Right atrium auricular region (tissue), 2 donors: ENCODE measurements at places on chromosomes 12 and 14. TPM values are rescaled to one million over a fixed set of nuclear protein-coding genes. Genes with fewer than 3 reads are reported as not detected.

GRCh38 chr12:1083889-1084262 lies 92.9 kb downstream of the ERC1 start:
- DNase-seq: no peak

DNA sequence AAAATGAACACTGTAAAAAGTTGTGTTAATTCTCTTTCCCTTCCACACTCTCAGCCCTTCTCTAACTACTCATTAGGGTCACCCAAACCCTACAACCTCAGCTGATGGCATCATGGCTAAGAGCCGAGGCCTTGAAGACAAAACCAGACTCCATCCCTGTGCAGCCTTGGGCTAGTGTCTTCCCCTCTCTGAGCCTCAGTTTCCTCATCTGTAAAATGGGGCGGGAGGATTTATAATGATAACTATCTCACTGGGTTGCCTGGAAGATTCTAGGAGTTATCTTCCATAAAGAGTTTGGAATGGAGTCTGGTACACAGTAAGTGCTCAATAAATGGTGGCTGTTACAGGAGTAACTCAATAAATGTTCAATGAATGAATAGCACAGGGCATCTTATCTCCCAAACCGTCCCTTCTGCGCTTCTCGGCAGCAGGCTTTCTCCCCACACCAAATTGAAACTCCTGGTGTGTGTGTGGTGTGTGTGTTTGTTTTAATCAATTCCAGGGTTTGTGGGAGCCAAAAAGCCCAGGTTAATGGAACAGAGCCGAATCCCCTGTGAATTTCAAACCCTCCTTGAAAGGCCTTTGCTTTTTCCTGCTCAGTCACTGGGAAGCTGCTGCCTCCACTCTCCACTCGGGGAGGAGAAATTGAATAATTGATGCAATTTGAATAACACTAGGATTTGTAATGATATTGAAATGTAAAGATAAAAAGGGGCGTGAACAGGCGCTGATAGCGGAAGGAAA lies 61.2 kb upstream of the FAM222A start:
- DNase-seq: no peak

DNA sequence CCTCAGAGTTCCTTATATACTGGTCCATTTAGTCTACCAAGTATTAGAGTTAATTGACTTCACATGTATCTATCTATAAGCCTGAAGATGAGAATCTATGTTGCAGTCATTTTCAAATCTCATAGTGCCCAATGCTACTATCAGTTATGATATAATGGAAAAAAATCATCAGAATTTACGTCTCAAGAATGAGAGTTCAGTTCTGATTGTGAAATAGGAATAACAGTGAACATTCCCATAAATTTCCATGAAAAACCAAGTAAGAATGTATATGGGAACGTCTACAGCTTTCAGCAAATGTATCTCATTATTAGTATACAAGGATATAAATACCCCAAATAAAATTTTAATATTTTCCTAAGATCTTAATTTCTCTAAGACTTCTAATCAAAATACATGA lies 77.2 kb downstream of the PPP1R12A start:
- DNase-seq: no peak

DNA sequence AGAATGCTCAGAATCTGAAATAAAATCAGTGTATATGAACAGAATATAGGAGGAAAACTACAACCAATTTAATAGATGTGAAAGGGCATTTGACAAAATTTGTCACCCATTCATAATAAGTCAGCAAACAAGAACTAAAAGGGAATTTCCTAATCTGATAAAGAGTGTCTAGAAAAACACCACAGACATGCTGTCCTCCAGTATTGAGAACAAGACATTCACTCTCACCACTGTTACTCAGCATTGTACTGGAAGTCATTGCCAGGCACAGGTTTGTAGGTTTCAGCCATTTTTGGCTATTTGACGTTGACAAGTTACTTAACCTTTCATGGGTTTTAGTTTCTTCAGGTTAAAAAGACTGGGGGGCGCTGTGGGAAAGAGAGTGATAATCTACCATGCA lies 13.2 kb downstream of the EIF2S1 start:
- DNase-seq: no peak

- no peak for DNase-seq
Observed at GRCh38 chr14:92360651-92361370, 37.8 kb downstream of the SLC24A4 start.

MIP gene
- not detected for total RNA-seq

DNM1L gene
- total RNA-seq: 33.6 TPM

SERPINA9 gene
- total RNA-seq: not detected

BAZ2A gene
- 38.6 TPM for total RNA-seq
